ENCODE measurements at places on chromosomes 4 and X.

DNA sequence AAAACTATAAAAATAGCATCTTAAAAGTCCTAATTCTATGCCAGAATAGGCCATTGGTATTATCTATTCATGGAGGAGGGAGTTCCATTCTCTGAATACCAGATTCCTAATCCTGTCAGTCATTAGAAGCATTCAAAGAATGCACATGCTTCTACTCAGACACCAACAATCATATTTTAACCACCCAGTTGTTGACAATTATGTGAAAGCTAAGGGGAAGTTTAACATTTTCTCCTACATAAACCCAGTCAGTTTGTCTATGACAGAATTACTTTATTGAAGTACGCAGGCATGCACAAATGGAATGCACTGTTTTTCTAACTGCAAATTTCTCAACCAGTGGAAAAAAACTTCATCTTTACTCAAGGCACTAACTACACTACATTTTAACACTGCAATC lies 69.6 kb upstream of the MTNR1A start:
- no peak for DNase-seq

DNA sequence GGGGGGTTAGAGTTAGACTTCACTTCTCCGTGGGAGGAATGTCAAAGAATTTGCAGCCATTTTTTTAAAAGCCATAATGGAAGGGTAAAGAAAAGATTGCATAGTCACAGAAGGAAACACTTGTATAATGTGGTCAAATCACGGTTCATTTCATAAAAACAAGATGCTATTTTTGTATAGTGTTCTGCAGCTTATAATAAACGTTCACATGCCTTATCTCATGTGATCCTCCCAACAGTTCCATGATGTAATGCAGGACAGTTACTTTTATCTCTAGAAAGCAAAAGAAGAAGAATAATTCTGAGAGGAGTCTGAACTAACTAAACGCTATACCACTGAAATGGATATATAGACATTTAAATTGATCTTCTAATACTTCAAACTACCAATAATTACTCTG lies 71.3 kb upstream of the CAMK2D start:
- no peak for DNase-seq

DNA sequence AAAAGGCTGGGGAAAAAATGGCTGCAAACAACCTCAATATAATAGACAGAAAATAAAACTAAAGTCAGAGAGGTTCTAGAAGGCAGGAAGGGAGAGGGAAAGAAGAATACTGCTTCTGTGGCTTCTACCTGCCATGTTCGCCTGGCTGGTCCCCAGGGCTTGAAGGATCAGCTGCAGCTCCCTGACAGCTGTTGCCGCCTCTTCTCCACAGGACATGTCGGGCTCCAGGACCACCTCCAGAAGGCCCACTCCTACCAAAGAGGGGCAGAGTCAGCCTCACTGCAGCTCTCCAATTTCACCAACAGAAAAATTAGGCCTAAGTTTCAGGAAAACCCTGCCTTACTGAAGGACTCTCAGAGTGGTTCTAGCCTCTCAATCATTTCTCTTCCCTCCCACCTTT lies 44.9 kb downstream of the GATB start:
- DNase-seq, result no peak

DNA sequence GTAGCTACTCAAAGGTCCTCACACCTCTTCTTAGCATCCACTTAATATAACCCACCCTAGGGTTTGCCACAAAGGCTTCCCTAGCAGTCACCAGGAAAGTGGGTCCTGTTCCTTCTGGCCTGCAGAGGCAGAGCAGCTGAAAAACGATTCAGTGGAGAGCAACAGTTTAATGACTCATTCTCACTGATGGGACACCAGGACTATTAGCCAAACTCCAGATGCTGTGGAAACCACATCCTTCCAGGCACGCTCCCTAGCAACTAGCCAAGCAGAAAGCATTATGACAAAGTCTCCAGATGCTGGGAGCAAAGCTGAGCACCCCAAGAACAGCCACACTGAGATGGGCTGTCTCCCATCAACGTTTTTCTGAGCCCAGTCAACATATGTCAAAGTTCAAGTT lies 30.3 kb upstream of the UTP14A start:
- no peak for DNase-seq

DNA sequence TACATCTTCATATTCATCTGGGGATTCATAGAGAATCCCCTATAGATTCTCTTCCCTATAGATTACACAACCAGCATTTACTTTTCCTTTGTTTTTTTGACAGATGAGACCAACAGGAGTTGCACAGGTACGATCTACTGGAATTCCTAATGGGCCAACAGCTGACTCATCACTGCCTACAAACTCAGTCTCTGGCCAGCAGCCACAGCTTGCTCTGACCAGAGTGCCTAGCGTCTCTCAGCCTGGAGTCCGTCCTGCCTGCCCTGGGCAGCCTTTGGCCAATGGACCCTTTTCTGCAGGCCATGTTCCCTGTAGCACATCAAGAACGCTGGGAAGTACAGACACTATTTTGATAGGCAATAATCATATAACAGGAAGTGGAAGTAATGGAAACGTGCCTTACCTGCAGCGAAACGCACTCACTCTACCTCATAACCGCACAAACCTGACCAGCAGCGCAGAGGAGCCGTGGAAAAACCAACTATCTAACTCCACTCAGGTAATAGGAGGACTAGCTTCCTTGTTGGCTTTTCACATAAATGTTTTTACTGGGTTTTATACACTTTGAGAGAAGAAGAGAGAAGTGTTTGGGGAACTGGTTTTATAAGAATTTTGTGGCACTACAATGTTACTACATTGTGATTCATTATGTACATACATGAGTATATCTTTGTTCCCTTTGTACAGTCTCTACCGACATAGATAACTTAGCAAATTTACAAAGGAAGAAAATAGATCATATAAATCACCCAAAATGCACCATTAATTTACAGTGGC lies 137.2 kb downstream of the DIPK2B start:
- DNase-seq, result no peak

DNA sequence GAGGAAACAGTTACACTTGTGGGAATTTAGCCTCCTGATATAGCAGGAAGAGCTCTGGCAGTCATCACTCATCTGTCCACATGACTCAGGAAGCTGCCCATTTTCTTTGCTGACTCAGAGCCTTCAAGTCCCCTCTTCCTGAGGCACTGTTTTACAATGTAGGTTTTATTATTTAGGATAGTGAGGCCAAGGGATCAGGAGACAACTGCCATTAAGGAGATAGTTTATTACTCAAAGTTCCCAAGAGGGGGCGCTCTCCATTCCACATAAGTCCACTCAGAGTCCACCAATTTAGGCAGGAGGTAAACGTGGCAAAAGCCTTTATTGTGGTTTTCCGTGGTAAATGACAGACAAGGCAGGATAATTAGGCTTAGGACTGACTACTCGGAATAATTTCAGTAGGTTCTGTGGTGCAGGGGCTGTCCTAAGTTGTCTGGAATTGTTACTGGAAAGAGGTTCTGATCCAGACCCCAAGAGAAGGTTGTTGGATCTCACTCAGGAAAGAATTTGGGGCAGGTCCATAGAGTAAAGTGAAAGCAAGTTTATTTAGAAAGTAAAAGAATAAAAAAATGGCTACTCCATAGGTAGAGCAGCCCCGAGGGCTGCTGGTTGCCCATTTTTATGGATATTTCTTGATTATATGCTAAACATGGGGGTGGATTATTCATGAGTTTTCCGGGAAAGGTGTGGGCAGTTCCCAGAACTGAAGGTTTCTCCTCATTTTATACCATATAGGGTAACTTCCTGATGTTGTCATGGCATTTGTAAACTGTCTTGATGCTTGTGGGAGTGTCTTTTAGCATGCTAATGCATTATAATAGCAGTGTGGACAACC lies 96.0 kb upstream of the RAB40AL start:
- DNase-seq, result no peak

DNA sequence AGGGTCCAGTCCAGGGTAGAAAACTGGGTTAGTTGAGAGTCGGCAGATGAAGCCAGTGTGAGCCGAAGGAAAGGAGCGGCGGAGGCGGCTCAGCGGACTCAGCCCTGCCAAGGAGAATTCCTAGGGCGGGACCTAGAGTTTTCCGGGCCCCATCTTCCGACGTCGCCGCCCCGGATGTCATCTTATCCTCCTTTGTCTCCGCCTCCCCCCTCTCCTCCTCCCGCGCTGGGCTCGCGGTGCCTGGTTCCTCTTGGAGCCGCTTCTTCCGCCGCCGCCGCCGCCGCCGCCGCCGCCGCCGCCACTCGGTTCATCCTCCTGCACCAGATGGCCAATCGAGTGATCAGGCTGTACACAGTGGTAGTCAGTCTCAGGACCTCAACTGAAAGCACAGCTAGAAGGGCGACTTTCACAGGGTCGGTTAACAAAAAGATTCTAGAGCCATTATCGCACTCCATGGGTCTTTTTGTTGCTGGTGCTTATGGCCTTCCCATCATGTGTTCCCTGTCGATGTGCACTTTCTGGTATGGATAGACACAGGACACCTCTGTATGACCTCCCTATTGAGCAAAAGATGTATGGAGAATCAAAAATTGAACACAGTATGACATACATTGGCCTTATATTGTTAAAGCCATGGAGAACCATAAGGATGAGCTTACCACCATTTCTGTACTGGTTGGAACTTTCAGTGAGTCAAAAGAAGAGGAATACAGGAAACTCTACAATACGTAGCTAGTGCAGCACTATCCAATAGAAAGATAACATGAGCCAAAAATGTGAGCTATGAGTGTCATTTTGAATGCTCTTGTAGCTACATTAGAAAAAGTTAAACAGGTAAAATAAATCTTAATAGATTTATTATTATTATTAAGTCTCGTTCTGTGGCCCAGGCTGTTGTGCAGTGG lies 32.4 kb upstream of the THOC2 start:
- peak; percentile 79 for DNase-seq

- no peak for DNase-seq
Observed at GRCh38 chr4:8419222-8420041, 21.1 kb downstream of the ACOX3 start.

- no peak for DNase-seq
Observed at GRCh38 chr4:10532155-10532554, 74.9 kb upstream of the ZNF518B start.

- DNase-seq, result no peak
Observed at GRCh38 chr4:87192145-87192919, 28.1 kb downstream of the KLHL8 start.

GRCh38 chrX:67724359-67725110 lies 180.7 kb downstream of the AR start:
- no peak for DNase-seq

- no peak for DNase-seq
Observed at GRCh38 chr4:172207886-172208285, 394.7 kb downstream of the GALNTL6 start.

DNA sequence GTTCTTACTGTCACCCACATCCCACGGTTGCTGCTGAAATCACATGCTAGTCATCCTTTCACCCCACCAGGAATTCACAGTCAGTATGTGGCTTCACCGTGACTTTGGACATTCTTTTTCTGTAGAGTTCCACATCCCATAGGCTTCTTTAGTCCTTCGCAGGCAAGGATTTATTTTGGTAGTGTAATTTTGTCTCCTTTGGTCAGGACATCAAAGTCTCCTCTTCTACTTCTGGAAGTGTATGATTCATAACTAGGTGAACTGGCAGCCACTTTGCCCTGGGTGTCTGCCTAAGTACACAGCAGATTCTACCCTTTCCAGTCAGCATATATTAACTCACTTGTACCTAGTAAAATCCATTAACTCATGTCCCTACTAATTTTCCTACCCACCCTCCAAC lies 38.3 kb upstream of the MMAA start:
- no peak for DNase-seq

DNA sequence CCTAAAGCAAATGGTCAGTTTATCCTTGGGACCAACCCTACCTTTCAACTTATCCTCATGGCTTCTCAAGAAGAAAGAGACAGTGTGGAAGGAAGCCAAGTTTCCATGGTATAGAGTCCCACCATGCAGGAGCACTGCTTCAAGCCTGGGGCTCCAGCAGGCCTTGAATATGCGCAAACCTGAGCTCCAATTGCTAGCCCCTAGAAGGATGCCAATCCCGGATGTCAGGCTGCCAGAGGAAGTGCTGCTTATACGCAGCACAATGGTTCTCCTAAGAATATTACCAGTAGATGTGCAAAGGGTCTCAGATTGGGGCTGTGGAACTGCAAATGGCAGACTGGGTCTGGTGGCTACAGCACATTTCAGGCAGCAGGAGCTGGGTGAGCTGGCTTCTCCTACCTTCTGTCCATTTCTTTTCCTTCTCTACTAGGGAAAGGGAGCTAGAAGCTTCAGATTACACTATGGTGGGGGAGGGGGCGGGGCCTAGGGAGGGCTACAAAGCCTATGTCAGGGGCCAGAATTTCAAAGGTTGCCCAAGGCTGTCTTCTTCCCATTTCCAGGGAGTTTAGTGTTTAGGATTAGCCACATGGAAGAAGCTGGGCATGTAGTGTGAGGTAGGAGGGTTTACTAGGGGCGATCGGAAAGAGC lies 40.7 kb upstream of the CITED1 start:
- no peak for DNase-seq

DNA sequence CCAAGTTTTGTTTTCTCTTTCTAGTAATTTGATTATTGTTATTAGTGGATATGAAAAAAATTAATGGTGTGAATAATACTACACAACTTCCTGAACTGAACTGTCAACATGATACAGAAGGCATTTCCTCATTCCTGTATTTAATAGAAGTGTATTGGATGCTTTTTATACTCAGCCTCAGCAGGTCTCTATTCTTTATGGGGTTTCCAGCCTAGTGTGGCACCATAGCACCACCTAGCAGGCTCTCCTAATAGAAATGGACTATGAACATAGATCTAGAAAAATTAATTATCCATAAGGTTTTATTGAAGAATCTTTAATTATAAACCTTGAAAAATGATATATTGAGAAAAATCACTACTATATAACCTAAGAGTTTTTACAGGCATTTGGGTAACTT lies 52.4 kb downstream of the GLRB start:
- DNase-seq, result no peak

GRCh38 chrX:119971184-119971583 lies 27.6 kb upstream of the NKAP start:
- DNase-seq, result no peak

DNA sequence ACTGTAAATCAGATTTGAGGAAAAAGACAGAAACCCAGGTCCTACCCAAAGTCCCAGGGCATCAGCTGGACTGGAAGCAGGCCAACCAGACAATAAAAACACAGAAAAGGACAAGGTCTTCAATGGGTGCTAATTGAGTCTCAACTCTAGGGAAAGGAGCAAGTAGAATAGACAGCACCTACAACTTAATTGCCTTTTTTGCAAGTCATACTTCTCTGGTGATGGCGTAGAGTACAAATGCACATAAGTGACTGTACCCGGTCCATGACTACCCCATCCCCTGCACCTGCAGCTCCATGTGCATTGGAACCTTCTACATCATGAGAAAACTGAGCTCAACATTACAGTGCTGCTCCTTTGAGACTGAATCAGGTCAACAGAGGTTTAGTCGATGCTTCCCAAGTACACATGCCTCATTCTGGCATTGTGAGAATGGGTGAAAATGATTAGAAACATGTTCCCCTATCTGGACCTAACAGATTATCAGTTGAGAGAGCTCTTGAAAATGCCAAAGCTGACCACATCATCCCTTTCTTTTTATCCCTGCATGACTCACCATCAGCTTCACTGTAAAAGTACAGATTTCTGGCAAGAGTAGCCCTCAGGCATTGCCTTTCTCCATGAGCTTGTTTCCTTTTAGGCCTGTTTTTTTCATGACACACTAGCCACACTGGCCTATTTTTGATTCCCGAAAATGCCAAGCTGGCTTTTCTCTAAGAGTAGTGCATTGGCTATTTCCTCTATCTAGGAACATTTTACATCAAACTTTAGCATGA lies 298.3 kb downstream of the HS3ST1 start:
- no peak for DNase-seq

- DNase-seq, result no peak
Observed at GRCh38 chr4:113673450-113673849, 88.1 kb downstream of the CAMK2D start.

GRCh38 chr4:158259955-158260575 lies 49.8 kb downstream of the TMEM144 start:
- DNase-seq, result no peak
